ENCODE measurements at places on chromosomes 12 and 14.
A peak's percentile ranks its signal among the peaks of the same experiment; 100 is the strongest.

DNA sequence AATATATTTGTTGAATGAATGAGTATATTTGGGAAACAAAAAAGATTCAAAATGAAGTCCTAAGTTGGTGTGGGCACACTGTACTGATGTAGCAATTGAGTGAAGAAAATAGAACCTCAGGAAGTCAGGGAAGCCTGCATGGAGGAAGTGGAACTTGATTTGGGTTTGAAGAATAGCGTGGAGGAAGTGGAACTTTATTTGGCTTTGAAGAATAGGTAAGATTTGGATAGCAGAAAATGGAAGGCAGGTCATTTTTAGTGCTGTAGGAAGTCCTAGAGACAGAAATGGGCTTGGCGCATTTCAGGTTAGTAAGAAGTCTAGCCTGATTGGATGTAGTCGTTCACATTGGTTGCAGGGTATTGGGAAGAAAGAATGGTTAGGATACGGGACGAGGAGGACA lies 5.4 kb downstream of the C12orf75 start:
- no peak for DNase-seq

DNA sequence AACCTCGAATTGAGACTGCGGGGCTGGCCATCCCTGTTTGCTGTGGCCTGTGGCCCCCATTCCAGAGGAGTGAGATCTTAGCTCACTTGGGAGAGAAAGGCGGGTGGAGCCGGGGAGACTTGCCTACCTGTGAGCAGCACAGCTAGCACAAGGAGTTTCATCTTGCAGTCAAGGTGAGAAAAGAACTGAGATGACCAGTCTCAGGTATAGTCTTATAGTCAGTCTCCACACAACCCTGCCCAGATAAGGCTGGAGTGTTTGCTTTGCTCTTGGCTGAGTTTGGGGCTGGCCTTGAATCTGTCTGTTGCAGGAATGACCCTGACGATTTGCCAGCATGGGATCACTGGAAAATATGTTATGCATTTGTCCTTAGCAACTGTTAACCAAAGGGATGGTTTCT lies at the start of gene PLA2G1B:
TSS of gene PLA2G1B (minus strand) at position 187 of the 400 bp plus-strand sequence. CDS start at position 161, 26 bp downstream.
- DNase-seq: no peak

GRCh38 chr12:124746649-124747425 lies 116.8 kb downstream of the SCARB1 start:
- DNase-seq: no peak

DNA sequence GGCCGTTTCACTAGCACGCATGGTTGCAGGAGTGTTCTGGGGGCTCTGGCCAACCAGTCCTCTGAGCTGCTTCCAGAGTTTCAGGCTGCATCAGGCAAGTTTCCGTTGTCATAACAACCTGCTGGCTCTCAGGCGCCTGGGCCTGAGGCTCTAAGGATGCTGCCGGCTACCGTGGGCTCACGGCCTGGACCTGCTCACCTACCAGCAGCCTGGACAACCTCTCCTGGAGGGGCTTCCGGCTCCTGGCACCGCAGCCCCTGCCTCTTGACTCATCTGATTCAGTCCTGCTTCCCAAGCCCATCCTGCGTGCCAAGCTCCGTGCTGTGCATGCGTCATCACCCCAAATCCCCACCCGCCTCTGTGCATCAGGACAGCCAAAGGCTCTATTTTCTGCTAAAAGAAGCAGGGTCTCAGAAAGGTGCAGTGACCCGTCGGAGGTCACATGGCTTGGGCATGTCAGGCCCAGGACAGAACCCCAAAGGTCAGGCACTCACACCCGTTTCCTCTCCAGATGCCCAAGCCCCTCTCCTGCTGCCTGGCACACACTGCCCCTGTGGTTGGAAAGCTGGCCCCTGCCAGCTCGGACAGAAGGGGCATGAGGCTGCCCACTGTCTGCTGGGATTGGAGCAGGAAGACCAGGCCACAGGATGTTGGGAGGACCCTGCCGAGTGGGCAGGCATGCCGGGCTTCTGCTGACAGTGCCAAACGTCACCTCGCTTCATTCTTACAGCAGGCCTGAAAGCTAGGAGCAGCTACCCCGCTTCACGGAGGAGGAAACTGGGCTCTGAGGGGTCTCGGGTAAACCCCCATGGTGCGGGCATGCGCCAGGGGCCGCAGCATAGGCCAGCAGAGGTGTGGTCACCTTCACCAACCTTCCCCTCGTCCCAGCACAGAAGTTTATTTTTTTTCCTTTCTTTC lies 5.7 kb downstream of the BEGAIN start:
- peak; percentile 70 for DNase-seq

- DNase-seq: peak; percentile 68
These were observed 3.8 kb downstream of the POMT2 start for GRCh38 chr14:77316872-77317301.

GRCh38 chr12:15427913-15428312 lies 105.6 kb downstream of the PTPRO start:
- no peak for DNase-seq

DNA sequence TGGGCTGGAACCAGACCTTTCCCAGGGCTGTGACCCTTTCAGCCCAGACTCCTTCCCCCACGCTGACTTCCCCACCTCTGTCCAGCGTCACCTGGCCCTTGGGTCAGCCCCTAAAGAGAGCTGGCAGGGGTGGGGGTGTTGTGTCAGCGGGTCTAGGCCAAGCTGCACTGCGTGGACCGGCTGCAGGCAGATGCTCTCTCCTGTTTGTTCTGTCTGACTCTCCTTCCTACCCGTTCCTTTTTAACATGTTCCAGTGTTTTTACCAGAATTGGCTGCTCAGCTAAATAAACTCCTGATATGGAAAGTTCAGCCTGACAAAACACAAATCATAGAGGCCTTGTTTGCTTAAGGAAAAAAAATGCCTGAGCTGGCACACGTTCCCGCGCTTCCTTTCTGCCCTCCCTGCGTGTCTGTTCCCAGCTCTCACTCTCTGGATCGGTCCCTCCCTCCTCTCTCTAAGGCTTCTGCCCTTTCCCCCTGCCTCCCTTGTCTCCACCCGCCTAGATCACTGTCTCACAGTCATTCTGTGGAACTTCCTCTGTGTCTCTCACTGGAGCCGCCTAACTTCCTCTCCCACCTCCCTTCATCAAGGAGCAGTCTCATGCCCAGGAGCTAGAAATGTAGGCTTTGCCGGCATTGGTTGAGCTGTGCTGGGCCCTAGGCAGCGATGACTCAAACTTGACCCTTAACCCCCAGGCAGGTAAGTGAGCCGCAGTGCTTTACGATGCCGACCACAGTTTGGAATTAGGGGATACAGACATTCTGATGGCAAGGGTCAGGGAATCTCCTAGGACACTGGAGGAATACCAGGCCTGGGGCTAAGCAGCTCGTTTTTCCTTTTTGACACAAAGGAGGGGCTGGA lies 15.5 kb upstream of the MLXIP start:
- DNase-seq: peak; percentile 89

- no peak for DNase-seq
These were observed 170.6 kb upstream of the PWP1 start for GRCh38 chr12:107514887-107515445.

DNA sequence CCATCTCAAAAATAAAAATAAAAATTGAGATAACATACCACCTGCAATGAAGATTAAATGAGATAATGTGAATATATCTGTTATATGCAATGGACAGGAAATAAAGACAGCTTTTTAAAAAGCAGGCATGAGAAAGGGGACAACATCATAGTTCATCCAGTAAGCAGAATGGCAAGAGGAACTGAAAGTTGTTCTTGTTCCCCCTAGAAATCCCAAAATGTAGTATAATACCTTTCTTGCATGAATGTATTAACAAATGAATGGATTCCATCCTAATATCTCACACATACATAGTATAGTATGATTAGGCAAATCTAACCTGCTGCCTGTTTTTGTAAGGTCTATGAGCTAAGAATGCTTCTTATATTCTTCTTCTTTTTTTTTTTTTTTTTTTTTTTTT lies 31.4 kb downstream of the FGD6 start:
- DNase-seq: no peak

GRCh38 chr12:71867131-71867530 lies 27.6 kb downstream of the TBC1D15 start:
- no peak for DNase-seq

DNA sequence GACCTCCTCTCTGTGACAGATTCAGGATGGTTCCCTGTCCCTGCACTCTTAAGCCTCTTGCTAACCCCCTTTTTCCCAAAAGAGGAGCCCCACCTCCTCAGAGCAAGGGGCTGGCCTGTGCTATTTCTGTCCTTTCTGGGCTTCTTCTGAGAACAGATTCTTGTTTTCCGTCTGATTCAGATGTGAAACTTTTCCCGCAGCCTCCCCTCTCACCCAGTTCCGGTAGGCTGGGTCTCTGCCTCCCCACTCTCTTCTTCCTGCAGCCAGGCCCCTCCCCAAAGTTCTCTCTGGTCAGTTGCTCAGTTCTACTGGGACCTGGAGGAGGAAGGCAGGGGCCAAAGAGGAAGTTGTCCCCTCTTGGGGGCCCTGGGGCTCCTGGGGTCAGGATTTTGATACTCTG lies 11.8 kb downstream of the PDE1B start:
- DNase-seq: no peak

GRCh38 chr12:53617700-53618099 lies 8.5 kb downstream of the ATF7 start:
- no peak for DNase-seq

GRCh38 chr14:48035836-48036235 lies 360.4 kb upstream of the MDGA2 start:
- DNase-seq: no peak

GRCh38 chr12:125892276-125892675 lies 827.0 kb downstream of the AACS start:
- DNase-seq: no peak

GRCh38 chr12:119666226-119666795 lies 1.6 kb upstream of the PRKAB1 start:
- DNase-seq: no peak

GRCh38 chr12:123713398-123713797 lies 1.2 kb downstream of the ATP6V0A2 start:
- DNase-seq: no peak

DNA sequence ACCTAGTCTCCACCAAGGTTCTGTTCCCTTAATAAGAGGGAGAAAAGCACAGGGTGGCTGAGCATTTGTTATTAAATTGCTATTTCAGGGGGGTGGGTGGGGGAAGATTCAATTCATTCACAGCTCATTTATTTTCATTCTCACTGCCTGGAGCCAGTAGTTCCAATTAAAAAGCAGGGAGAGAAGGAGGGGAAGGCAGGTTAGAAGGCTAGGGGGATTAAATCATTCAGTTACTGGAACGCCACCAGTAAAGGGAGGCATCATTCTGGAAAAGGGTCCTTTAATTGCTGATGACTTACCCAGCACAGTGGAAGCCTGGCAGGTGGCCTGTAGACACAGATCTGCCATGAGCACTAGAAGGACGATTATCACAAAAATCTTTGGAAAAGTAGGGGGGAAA lies 47.4 kb downstream of the NIN start:
- no peak for DNase-seq

- no peak for DNase-seq
These were observed 2.3 kb downstream of the ERO1A start for GRCh38 chr14:52693036-52693435.

DNA sequence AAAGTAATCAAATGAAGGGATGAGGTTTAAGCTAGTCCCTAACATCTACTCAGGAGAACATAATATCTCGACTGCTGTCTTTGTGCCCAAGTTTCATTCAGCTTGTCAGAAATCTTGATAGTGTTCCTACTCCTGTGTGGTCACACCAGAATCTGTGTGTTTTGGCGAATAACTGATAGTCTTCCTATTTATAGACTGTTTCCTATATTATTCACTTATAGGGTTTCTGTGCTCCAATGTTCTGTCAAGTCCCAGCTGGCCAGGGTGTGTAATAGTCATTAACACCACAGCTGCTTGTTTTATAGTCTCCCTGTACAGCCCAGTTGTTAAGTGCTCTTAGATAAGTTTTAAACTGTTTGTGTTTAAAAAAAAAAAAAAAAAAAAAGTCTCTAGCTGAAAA lies 45.9 kb downstream of the GPR135 start:
- no peak for DNase-seq

DNA sequence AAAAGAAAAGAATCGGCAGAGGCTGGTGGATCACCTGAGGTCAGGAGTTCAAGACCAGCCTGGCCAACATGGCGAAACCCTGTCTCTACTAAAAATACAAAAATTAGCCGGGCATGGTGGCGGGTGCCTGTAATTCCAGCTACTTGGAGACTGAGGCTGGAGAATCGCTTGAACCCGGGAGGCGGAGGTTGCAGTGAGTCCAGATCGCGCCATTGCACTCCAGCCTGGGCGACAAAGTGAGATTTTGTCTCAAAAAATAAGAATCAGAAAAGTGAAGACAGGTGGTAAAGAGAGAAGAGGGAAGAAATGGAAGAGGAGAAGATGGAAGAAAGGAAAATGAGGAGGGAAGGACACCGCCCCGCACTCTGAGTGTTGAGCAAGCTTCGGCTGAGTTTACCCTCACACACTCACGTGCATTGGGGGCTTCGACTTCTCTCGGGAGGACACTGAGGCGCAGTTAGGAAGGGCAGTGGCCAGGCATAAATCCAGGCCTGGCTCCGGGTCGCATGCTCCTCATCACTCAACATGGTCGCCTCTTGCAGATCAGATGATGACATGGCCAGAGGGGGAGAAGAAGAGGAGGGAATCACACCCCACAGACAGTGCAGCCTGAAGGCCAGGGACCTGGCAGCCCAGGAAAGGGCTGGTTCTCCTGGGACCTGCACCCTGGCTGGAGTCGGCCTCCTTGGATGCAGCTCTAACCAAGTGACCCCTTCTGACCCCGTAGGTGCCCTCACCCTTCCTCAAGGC lies 61.1 kb downstream of the PRMT8 start:
- DNase-seq: no peak

- DNase-seq: no peak
These were observed 17.1 kb upstream of the SLC6A12 start for GRCh38 chr12:230925-231671.

DNA sequence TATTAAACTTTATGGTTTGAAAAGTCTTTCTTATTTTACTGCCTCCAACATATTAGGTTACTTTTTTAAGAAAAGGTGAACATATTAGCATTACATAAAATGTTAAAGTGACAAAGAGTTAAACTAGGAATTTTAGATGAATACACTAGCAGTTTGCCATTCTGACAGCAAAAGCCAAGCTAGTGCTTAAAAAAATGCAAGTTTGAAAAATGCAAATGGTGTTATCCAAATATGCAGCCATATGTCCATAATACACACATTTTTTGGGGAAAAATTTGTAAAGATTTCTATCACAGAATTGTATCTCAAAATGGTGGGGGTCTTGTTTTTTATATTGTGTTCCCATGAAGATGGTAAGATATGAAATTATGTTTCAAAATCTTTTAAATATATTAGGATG lies 466.1 kb downstream of the FOXG1 start:
- DNase-seq: no peak

GRCh38 chr12:15777355-15778012 lies 11.7 kb downstream of the EPS8 start:
- DNase-seq: no peak

- DNase-seq: no peak
These were observed 279.0 kb downstream of the IPO8 start for GRCh38 chr12:30416631-30417030.

GRCh38 chr14:26863736-26864135 lies 265.9 kb upstream of the NOVA1 start:
- no peak for DNase-seq

- no peak for DNase-seq
These were observed 25.1 kb downstream of the GTSF1 start for GRCh38 chr12:54448344-54448743.

DNA sequence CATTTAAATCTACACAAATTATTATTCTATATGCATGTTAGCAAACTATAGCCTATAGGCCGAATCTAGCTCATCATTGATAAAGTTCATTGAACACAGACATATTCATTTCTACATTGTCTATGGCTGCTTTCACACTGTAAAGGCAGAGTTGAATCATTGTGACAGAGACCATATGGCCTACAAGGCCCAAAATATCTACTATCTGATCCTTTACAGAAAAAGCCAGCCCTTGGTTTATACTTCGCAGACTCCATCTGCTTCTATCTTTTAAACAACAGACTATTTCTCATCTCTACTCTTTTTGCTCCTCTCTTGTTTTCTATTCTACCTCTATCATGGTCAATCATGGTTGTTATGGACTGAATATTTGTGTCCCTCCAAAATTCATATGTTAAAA lies 190.7 kb downstream of the EXOC5 start:
- DNase-seq: no peak
